Brain microvascular endothelial cell (primary cell): ENCODE measurements at places on chromosomes 7 and 10.

DNA sequence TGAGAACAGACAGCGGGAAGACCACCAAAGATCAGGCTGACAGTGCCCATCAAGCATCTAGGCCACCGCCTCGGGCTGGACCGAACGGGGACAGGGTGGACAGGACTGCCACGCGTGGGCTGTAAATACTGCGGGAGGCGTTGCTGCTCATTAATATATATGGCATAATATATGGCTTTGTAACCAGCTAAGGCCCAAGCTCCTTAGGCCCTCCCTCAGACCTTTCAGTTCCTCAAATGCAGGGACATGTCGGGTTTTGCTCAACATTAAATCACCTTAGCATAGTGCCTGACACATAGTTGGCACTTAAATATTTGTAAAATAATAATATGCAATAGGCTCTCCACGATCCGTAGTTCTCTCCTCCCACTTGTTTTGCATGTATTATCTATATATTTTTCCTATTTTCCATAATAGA is 402 bp upstream of the TMEM168 start:
- DNase-seq = no peak

- DNase-seq = no peak
Observed at GRCh38 chr7:133534816-133535215, 281.9 kb downstream of the EXOC4 start.

- no peak for DNase-seq
Observed at GRCh38 chr10:77857272-77857671, 69.3 kb downstream of the DLG5 start.

DNA sequence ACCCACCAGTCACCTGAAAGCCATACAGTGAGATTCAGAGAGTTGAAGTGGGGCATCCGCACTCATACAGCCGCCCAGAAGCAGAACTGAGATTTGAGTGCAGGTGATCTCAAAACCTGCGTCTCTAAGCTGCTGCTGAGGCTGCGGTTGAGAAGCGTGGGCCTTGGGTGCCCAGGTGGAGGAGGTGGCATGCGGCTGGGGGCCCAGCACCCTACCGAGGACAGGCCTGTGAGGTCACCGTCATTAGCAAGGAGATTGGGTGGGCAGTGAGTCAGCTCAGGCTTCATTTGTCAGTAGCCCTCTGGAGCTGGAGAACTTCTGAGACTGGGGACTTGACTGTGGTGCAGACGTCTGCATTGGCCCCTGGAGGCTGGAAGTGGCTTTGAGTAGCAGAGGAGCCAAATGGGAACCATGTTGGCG is 29.8 kb downstream of the ZMIZ1 start:
- DNase-seq = no peak

DNA sequence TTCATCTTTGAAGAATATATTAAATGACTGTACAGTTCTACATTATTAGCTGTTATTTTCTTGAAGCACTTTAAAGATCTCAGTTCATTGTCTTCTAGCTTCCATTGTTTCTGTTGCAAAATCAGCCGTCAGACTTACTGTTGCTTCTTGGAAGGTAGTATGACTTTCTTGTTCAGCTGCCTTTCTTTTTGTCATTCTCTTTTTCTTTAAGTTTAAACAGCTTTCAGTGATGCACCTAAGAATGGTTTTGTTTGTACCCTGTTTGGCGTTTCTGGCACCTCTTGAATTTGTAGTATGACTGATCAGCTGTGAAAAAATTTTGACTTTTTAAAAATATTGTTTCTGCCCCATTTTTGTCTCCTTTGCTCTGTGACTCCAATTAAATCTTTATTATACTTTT is 9.3 kb downstream of the MKLN1 start:
- DNase-seq = no peak

- peak; percentile 50 for DNase-seq
Observed at GRCh38 chr7:118153551-118154177, 30.3 kb upstream of the LSM8 start.

DNA sequence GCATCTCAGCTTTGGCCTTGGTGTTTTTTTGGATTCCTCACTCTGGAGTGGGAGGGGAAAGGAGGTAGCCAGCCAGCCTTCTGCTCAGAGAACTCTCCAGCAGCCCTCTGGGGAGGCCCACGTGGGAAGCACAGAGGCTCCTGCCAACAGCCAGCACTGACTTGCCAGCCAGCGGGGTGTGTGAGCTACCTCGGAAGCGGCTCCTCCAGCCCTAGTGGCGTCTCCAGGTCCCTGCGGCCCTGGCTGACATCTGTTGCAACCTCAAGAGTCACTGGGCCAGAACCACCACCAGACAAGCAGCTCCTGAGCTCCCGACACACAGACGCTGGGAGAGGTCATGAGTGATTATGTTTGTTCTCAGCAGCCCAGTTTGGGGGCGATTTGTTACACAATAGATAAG is 180.2 kb upstream of the FZD8 start:
- peak; percentile 47 for DNase-seq

DNA sequence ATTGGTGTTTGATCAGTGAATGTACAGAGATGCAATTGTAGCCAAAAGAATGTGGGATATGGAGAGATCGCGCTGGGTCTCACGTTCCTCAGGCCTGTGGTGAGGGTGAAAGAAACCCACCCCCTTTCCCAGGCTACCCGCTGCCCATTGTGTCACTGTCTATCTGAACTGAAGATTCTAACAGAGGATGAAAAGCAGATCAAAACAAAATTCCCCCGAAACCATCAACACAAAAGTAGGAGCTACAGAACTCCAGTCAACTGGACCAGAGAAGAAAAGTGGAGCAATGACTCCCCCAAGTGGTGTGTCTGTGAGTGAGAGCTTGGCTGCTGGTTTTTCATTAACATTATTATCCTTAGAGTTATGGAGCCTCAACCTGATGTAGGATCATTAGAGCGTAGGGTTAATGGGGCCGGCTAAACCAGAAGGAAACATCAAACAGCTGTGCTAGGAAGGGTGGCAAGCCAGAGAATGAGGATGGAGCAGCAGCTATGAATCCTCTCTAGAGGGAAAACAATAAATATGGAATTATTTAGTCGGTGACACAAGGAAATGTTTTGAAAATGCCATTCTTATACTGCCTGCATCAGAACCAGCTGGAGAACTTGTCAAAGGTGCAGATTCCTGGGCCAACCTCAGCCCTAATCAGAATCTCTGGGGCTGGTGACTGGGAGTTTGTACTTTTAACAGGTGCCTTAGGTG is 38.3 kb downstream of the AKR1B1 start:
- peak; percentile 61 for DNase-seq

- DNase-seq = no peak
Observed at GRCh38 chr10:118203461-118203860, 138.7 kb downstream of the FAM204A start.

DNA sequence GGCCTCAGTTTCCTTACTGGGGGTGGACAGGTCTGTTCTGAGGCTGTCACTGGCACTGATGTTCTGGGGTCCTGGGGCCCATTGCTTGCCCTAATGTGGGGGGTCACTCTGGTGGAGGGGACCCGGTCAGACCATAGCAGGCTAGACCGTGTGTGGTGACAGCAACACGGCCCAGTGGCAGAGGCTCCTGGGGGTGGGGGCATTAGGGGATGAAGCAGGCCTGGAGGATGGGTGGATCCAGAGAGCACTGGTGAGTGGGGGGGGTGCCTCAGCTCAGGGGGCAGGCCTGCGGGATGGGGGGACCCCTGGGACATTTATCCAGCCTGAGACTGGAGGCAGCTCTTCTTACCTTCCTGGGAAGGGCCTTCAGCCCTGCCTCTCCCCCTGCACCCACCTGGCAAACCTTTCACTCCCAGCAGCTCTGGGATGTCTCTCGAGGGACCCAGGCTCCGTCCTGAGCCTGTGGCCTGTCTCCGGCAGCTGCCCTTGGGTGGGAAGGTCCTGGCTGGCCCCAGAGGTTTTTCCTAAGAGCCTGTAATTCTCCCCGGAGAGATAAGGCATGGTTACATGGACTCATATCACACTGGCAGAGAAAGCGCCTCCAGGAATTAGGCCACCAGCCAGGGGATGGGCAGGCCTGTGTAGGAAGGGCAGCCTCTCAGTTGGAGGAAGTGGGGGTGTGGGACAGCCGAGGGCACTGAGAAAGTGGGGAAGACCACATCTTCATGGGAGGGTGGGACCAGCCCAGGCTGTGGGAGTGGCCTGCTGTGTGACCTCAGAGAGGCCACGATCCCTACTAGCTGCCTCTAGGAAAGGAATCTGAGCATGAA is 147.7 kb downstream of the UBE2H start:
- no peak for DNase-seq

DNA sequence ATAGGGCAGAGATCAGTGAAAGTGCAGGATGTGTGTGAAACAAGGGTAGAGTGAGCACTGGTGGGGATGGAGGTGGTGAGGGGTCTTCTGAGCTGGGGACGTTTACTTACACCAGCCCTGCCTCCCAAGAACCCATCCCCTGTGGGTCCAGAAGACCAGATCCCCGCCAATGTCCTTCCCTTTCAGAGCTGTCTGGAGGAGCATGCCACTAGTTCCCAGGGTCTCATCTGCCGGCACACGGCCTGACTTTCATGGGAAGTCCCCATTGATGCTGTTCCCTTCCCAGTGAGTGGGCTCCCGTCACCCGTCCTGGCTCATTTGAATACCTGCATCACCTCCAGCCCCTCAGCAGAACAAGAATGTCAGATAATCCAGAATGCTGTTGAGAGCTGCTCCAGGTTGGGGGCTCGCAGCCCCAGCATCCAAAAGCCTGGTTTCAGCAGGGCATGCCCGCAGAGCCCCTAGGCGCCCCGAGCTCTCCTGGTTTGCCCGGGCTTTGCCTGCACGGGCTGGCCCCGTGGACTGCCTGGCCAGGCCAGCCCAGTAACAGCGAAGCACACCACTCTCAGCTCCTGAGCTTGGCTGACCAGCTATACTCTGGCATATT is 246.7 kb downstream of the MGMT start:
- DNase-seq = no peak

GRCh38 chr10:95833042-95833610 is 74.6 kb upstream of the CC2D2B start:
- DNase-seq = no peak

GRCh38 chr10:128318366-128318765 is 192.1 kb upstream of the MKI67 start:
- no peak for DNase-seq
